T follicular helper cell (primary cell): ENCODE measurements at places on chromosomes 11 and 22.

DNA sequence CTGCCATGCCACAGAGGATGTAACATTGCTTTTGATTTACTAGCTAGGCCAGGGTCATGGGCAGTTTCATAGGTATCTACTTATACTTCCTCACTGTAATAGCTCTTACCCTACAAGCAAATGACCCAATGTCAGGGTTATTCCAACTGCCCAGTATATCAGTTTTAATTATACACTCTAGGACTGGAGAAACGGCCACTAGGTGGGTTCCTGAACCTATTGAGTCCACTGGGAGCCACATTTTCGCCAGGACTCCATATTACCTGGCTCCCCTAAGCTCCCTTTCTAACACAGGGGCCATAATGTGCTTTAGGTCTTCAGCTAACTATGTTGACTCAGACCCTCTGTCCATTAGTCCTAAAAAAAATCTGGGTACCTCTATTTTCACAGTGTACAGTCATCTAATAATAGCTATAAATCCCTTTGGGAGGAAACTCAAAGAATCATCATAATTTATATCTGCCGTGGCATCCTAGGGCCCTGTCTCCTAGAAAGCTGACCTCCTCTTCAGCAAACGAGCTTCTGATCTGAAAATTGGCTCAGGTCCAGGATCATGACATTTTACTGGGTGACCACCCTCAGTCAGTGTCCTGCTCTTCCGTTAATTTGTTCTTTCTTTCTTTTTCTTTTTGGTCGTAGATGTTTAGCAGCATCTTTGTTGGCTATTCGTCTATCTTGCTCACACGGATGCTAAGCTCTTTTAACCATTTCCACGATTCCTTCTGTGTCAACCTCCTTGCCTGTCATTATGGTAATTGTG lies 244.3 kb downstream of the FAM76B start:
- no peak for DNase-seq

DNA sequence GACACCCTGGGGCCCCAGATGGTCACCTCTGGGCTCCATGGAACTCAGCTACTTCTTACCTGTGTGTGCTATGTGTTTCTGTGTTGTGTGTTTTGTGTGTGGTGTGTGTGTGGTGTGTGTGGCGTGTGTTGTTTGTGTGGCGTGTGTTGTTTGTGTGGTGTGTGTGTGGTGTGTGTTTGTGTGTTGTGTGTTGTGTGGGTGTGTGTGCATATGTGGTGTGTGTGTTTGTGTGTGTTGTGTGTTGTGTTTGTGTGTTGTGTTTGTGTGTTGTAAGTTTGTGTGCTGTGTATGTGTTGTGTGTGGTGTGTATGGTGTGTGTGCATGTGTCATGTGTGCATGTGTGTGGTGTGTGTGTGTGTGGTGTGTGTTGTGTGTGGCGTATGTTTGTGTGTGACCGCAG lies 3.8 kb upstream of the WNT7B start:
- DNase-seq: no peak

DNA sequence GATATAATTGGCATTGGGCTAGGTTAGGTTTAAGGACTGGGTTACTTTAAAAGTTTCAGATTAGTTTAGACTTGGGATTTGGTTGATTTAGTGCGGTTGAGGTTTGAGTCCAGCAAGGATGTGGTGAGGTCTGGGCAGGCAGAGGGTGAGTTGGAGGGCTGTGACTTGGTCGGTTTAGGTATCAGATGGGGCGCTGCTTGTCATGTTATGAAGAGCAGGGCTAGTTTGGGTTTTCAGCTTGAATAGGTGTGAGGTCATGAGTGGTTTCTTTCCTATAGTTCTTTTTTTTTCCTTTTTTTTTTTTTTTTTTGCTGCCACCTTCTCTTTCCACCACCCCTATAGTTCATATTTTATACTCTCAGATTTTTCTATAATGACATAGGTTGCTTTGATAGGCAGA lies 4.8 kb downstream of the CLCF1 start:
- no peak for DNase-seq

DNA sequence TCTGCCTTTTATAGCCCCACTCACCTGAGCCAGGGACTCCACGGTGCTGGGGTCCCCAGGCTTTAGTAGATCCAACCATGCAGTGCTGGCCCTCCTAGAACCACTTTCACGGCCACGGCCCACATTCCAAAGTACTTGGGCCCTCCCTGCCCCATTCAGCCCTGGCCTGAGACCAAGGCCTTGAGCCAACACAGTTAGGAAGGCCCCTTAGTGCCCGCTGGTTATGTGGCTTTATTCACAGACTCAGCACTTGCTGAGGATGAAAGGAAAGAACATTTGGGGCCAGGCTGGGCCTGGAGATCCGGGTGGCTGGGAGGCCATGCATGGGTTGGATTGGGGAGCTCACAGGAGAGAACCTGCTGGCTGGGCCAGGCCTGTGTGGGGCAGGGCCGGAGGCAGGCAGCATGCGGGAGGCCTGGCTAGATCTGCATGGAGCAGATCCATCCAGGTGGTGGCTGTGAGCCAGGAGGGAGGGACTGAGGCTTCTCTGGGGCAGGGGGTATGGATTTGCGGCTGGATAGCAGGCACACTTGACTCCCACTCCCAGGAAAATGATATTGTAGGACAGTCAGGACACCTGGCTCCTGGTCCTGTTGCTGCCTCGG lies 12.6 kb downstream of the CHRM1 start:
- DNase-seq: no peak

DNA sequence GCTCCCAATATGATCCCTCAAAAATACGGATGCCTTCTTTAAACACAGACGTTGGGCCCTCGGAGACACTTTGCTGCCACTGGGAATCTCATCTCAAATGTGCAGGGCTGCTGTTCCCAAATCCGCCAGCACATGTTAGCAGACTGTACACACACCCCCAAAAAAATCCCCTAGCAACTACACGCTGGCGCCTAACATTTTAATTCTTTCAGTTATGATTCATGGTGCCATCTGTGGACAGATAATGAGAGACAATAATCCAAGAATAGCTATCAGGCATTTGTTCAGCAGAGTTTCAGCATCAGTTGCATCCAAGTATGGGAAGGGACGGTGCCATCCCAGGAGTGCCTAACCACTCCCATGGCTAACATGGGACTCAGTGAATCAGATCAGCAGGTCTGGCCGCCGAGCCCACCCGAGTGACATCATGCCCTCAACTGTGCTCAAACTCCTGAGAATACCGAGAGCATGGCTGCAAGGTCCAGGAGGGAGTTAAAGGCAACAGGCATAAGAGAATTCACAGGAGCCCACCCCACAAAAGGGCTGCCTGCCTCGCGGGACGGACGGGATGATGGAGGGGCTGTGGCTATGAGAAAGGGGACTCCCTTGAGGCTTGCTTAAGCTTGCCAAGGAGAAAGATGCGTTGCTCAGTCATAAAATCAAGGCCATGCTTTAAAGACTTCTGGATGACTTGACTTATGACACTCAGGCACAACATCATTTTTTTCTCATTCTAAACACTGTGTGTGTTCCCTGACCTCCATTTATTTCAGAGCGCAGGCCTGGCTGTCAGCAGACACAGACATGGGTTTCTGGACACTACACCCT lies 337.0 kb downstream of the SHANK2 start:
- no peak for DNase-seq

GRCh38 chr11:27722953-27723344 lies 22.7 kb upstream of the BDNF start:
- no peak for DNase-seq

DNA sequence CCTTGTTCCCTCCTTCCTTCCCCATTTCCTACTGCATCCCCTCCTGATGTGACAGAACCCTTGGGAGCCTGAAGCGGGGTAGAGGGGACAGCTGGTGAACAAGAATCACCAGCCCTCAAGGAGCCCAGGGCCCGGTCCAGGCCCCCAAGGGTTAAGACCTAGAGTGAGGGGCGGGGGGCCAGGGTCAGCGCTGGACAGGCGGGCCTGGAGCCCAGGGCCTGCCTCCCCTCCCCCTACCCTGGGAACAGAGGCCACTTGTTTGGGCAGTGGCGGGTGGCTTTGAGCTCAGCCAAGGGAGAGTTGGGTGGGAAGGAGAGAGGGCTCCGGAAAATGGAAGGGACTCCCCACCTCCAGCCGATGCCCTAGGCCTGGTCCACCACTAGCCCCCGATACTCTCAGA lies 2.1 kb downstream of the ARAP1 start:
- DNase-seq: no peak

GRCh38 chr22:23894710-23895598 lies 771 bp downstream of the MIF start:
- DNase-seq: peak; percentile 30
